ENCODE measurements at places on chromosomes 3 and 15.

- no peak for DNase-seq
These were observed 643 bp upstream of the RNU5B-1 start for GRCh38 chr15:65303687-65304380.

DNA sequence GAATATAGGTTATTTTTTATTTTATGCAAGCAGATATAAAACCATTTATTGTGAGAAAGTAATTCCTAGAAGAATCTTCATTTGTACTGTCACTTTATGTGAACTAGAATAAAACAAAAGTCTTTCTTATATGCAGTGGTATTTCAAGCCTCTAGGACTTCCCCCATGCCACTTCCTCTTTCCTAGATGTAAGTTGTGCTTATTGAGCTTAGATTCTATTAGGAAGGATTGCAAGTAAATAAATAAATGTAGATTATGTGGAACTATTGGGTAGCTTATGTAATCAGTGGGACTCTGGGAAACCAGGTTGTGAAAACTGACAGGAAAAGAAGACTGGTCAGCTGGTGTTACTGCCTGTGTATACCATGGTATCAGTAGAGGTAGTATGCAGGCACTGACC, 169.7 kb downstream of the RSRC1 start:
- DNase-seq = no peak

- DNase-seq = no peak
These were observed at the start of gene SUSD5 for GRCh38 chr3:33218446-33219174. Gene SUSD5, minus strand, starts transcription at chr3:33218810. Its CDS starts 13 bp downstream, at chr3:33218797.

DNA sequence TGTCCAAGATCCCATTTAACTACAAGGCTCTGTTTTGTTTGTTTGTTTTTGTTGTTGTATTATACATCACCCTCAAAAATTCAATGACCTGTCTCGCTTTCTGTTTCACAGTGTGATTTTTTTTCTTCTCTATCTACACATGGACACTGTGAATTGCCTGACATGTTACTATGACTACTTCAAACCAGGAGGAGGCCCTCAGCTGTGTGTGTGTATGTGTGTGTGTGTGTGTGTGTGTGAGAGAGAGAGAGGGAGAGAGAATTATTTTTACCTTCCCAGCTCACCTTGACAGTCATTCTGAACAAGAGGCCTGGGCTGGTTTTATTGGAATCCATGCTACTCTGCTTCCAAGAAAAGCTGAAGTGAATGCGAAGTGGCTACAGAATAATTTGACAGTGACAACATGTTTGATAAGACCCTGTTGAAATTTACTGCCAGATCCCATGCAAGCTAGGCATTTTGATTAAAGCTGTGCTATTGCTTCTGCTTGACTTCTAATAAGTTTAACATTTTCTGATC, 841.4 kb downstream of the NSUN3 start:
- no peak for DNase-seq

GRCh38 chr3:14431917-14432834, 29.8 kb downstream of the SLC6A6 start:
- peak; percentile 96 for DNase-seq
